Foreskin melanocyte (primary cell): ENCODE measurements at places on chromosomes 6 and 20.

GRCh38 chr6:121664158-121664557, 228.7 kb downstream of the GJA1 start:
- DNase-seq: no peak

GRCh38 chr6:157531169-157531985, 150.4 kb downstream of the ZDHHC14 start:
- no peak for DNase-seq

DNA sequence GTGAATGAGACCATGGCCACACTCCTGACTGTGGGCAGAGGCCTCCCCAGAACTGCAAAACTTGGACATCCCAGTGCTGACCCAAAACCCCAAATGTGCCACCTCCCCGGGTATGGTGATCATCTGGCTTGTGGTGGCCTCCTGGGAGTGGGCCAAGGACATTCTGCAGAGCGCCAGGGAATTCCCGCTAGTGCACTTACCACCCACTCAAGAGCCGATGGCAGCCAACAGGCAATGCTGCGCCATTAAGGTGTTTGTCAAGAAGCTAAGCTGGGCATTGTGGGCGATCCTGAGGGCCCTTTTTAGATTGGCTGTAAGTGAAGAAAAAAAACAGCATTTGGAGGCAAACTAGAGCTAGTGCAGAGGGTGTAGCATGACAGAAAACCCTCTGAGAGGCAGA, 9.4 kb downstream of the MMP24 start:
- no peak for DNase-seq

GRCh38 chr6:117674503-117674902, 766 bp upstream of the NUS1 start:
- no peak for DNase-seq

DNA sequence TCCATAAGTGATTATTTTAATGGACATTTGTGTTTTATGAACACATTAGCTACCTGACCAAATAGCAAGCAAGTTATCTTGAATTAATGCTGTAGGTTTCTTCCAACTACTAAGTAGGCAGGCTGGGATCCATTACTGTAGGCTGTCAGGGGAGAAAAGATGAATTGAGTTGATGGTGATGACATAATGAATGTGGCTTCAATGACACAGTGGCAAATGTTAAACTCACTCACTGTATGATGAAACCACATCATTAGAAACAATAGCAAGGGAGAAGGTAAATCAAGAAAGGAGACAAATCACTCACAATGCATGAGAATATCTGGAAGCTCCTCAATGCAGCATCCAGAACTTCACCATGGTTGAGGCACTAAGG, 529.7 kb upstream of the CITED2 start:
- no peak for DNase-seq

- no peak for DNase-seq
Observed at GRCh38 chr6:163017801-163018200, 290.0 kb downstream of the PACRG start.

DNA sequence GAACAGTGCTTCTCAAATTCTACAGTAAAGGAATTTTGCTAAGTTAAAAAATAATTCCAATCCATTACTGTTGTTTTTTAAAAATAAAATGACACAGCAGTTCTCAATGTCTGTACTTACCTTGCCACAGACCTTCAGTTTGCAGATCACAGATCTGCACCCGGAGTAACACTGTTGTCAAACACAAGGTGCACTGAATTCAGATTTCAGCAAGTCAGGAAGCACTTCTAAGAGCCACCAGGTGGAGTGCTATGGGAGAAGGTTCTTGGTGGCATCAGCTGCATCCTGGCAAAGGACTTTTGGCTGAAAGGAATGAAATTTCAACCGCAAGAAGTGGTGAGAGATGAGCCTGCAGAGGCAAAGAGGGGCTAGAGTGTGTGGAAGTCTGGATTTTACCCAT, 17.4 kb downstream of the RSPH4A start:
- DNase-seq: no peak

- no peak for DNase-seq
Observed at GRCh38 chr6:92259171-92259570, 1160.2 kb downstream of the EPHA7 start.
